ENCODE measurements at places on chromosomes 7 and 10.

- no peak for DNase-seq
Observed at GRCh38 chr10:35545878-35546590, 59.1 kb upstream of the GJD4 start.

GRCh38 chr7:21844742-21845141 lies 101.0 kb downstream of the CDCA7L start:
- DNase-seq: no peak

DNA sequence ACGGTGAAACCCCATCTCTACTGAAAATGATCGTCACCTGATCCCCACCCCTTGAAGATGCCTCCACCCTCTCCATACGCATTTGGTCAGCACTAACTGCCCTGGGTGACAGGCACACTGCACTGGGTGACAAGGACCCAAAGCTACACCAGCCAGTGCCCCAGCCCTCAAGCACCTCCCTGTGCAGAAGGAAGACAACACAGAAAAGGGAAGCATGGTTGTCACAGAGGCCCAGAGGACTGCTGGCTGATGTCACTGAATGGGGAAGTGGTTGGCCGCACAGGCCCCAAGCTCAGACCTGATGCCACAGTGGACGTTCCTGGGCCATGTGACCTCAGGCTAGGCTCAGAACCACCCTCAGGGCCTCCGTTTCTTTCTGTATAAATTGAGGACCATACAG lies 4.2 kb upstream of the PILRA start:
- DNase-seq: no peak

GRCh38 chr7:2299131-2299829 lies 15.0 kb downstream of the SNX8 start:
- DNase-seq: no peak

DNA sequence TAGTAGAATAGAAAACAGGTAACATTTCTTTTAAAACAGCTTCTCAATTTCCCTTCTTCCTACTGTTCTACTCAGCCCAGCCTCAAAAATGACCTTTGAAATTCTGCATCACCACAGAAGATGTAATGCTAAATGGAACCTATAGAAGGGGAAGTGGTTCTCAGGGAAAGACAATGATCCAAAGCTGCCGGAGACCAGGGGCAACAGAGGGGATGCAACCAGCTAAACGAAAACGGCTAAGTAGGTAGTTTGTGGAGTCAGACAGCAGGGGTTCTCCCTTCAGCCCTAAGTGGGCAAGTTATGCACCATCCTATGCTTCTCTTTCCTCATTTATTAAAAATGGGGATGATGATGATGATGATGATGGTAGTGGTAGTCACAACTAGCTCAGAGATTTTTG lies 214.3 kb downstream of the ELMO1 start:
- DNase-seq: no peak

DNA sequence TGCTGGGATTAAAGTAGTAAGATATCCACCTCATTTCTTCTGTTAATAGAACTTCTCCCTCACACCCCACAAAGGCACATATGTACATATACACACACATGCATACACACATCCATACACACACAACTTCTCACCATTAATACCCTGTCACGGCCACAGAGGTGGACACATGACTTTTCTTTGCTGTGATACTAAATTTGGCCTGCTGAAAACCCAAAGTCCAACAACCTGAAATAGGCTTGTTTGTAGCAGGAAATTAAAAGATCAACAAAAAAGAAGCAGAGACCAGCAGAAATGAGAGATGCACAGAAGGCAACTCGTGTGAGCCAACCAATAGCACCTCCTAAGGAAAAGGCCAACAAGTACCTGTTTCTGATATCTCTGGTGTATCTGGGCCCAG lies 128.7 kb upstream of the PCGF5 start:
- no peak for DNase-seq

DNA sequence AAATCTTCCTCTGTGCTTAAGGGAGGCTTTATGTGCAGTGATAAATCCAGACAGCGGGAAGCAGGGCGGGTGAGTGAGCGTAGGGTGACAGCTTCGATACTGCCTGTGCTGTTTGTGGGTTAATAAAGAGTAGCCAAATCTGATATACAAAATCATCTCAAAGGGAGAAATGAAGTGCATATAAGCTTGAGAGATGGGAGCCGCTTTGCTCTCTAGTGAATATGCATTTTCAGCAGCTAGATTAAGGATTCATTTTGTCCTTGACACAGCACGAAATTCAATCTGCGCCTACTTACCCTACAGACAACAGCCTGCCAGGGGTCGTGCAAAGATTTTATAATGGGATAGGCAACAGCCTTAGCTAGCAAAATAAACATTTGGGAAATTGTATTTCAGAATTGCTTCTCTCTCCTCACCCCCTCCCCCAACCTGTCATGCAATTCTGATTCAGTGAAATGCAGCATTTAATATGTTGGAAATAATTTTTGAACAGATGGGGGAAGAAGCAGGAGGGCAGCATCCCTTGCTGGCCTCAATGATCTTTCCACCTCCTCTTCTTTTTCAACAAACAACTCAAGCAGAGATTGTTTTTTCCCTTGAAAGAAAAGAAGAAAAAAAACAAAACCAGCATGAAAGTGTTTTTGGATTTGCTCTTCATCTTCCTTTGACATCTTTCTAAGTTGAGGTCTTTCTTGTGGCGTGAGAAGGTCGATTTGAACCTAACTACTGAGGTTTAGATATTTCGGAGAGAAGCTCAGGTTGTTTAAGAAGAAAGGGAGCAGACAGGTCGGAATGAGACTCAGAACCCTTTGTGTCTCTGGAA lies 117.9 kb downstream of the AOAH start:
- DNase-seq: no peak

GRCh38 chr7:70416986-70417655 lies 714.8 kb upstream of the GALNT17 start:
- no peak for DNase-seq

GRCh38 chr7:48595756-48596155 lies 328.6 kb upstream of the CDC14C start:
- no peak for DNase-seq

DNA sequence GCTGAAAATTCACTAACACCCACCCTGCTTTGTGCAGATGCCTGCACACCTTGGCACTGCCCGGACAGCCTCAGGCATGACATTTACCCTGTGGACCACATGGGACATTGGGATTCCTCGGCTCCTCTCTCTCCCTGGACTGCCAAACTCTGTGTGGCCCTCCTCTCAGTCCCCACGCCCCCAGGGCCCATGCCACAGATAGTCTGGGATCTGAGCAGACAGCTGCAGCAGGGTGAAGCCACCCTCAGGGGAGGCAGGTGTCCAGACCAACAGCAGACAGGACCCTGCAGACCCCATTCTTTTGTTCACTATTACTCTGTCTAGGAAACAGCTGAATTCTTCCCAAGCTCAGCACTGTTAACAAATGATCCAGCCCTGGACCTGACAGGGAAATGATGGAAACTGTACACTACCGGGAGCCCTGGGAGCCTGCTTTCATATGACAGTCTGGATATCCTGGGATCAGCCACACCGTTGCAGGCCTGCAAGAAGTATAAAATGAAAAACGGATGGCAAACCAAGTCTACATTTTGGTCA lies 83.4 kb downstream of the VOPP1 start:
- DNase-seq: no peak

DNA sequence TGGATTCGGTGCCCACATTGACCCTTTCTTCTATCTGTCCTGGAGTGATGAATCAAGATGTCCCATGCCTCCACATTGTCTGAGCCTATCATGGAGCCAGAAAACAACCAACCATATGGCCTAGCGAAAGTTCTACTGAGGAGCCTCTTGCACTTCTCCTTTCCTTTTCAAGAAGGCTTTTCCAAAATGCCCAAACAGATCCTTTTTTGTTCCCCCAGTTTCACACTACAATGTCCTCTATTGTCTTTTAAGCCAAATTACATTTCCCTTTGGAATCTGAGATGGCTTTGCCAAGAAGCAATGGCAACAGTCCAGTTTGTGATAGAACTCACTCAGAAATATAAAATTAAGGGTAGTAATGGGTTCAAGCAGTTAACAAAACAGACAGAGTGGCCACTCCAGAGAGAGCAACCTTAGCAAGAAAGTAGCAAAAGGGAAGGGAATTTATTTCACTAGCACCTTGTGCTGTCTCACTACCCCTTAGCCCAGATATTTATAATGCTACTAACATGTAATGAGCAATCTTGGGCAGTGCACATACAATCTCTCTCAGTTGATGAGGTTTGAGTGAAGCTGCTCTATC lies 194.6 kb upstream of the PDE1C start:
- no peak for DNase-seq

DNA sequence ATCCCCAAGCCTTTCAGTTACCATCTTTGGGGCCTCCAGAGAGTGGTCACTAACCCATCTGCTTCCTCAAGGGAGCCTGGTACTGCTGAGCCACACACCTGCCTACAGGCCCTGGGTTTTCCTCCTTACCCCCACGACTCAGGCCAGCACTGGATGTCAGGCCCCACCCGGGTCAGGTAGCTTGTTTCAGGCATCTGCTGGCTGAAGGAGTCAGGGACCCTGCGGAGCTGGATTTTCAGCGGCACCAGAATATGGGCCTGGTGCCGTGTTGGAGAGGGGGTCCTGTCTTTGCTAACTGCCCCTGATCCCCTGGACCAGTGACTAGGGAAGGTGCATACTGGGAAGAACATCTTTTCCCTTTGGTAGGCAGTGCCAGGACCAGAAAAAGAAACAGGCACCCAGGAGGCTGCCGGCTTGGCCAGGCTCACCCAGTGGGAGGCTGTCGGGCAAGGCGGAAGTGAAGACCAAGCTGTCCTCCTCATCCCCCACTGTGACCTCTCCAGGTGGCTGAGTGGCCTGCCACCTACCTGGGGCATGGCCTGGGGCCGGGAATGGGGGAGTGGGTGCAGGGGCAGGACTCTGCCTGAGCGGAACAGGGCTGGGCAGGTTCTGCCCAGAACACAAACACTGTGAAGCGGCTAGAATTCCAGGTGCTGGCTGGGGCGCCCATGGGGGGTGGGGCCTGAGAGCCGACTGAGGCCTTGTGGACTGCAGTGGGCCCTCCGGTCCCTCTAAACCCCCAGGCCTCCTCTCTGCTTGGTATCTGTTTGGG lies 12.4 kb upstream of the SAMD8 start:
- DNase-seq: no peak

DNA sequence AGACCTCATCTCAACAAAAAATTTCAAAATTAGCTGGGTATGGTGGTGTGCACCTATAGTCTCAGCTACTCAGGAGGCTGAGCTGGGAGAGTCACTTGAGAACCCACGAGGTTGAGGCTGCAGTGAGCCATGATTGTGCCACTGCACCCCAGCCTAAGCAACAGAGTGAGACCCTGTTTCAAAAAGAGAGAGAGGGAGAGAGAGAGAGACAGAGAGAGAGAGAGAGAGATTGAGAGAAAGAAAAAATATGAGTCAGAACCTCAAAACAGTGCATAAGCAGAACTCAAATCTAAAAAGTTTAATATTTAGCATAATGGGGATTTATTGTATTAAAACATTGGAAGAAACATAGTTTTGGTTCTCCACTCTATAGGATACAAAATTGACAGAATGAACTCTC lies 17.5 kb upstream of the OTUD1 start:
- no peak for DNase-seq

GRCh38 chr7:101622609-101623173 lies 6.4 kb downstream of the MYL10 start:
- DNase-seq: no peak

GRCh38 chr10:103416436-103417147 lies 20.2 kb downstream of the PDCD11 start:
- DNase-seq: peak; percentile 47

DNA sequence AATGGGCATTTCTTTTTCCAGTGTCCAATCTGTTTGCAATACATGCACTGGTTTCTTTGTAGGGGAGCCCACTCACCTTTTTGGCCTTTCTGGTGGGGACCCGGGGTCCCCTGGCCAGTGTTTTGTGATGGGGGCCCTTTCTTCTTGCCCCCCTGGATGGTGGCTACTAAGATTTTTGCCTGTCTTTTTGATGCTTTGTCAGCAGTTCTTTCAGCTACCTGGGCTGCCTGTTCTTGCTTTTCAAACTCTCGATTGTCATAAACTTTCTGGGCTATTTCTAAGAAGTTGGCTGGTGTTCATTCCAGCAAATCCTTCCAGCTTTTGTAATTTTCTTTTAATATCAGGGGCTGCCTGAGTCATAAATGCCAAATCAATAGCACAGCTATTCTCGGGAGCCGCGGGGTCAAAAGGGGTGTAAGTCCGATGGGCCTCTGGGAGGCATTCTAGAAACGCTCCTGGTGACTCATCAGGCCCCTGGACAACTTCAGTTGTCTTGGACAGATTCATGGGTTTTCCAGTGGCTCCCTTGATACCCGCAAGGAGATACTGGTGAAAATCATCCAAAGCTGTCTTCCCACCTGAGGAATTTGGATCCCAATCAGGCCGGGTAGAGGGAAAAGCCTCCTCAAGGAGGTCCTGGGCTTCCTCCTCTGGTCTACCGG lies 79.0 kb downstream of the PRR15 start:
- no peak for DNase-seq

DNA sequence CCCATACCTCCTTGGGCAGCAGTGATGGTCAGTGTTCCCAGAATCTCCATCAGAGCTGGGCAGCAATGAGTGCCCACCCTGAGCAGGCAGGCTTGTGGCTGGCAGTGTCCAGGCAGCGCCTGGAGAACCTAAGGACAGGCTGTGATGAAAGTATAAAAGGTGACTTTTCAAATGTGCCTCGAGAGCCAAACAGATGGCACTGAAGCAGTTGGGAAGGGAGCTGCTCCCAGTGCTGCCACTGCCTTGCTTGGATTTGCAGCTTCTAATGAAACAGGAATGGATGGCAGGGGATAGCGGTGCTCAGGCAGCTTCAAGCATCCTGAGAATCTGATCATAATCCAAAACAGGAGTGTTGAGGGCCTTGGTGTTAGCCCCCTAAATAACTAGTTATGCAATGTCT lies 179.8 kb upstream of the AOAH start:
- no peak for DNase-seq

- DNase-seq: no peak
Observed at GRCh38 chr10:123521076-123521475, 145.1 kb upstream of the GPR26 start.

DNA sequence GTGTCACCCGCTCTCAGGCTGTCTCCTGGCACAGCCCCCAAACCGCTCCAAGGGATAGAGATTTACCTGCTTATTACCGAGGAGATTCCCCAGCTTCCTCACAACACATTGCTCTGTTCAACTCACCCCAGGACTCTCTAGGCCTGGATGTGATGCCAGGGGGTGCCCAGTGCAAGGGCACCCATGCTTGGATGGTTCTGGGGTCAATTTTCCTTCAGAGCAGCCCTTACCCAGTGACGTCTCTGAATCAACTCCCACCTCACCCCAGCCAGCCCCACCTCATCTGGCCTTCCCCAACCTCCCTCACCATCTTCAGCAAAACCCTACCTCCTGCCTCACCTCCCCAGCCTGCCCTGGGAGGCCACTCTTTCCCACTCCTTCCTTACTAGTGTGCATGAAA lies 951.6 kb upstream of the ZNF722 start:
- no peak for DNase-seq

GRCh38 chr10:70551971-70552422 lies 50.5 kb downstream of the PRF1 start:
- DNase-seq: no peak
